ENCODE measurements at places on chromosomes 1 and 21.

GRCh38 chr1:63099188-63099587, 223.2 kb upstream of the FOXD3 start:
- no peak for DNase-seq

DNA sequence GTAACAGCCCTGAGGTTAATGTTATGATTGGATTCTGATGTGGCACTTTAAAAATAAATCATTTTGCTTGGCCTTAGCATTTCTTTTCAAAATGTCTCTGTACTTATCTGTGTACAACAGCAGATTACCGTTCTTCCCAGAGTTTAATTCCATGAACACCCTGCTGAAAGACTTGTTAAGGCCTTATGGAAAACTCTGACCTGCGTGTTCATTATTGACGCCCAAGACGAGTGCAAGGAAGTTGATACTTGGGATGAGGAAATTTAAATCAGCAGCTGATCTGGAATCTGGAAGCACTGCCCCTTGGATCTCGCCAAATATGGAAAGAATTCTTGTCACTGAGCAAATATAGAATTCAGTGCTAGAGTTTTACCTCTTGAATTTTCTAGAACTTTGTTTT, 6.7 kb downstream of the ERG start:
- no peak for DNase-seq

- no peak for DNase-seq
Observed at GRCh38 chr21:29267666-29268065, 31.1 kb upstream of the BACH1 start.

DNA sequence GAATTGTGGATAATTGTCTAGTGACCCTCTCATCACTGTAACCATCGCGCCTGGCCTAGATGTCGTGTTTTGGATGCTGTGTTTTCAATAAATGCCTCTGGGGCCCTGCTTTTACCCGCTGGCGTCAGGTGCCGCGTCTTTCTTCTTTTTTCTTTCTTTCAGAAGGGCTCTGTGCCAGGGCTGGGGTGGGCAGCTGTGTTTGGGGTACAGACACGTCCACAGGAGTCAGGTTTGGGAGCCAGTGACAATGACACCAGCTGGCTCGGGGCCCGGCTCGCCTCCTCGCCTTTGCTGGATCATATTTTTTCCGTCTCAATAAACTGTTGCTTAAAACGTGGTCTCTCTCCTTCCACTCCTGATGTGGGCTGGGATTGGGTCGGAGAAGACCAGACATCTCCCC, 16.1 kb downstream of the TMEM201 start:
- no peak for DNase-seq

DNA sequence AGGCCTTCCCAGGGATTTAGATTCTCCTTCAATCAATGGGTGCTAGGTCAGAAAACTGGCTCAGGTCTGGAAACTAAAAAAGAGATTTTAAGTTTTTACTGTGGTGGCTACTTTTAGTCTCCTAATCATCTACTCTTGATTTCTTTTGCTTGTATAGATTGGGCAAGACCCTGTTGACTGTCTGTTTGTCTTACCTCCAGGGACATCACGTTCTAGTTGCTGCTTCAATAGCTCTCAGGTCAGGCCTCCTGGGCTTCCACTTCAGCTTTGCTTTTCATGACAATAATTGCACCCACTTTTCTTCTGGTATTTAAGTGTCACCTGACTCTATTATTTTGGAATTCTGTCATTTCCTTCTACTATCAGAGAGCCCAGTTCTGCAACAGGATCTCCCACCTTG, 28.5 kb upstream of the CREG1 start:
- no peak for DNase-seq

GRCh38 chr1:75742047-75742625, 17.6 kb downstream of the ACADM start:
- no peak for DNase-seq

- DNase-seq = no peak
Observed at GRCh38 chr1:184449916-184450315, 63.1 kb downstream of the C1orf21 start.

DNA sequence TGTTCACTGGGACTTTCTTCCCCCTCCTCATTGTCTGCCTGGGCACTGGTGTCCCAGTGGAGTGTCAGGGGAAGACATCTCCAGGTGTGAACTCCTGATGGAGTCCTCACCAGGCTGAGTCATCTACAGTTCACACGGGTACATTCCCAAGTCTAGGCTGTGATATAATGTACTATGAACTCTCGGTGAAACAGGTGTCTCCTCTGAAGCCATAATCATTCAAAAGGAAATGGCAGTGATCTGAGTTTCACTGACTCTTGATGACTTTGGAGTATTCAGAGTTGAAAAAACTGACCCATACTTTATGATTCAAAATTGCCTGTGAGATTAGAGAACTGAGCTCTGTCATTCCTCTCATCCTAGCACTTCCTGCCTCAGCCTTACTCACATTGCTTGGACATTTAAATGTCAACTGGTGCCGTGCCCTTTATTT, 9.1 kb downstream of the LAMC2 start:
- no peak for DNase-seq

Data from nucleus accumbens (tissue), 56 donors.